ENCODE measurements at places on chromosomes 6 and 20.

- DNase-seq, result no peak
These were observed 44.2 kb downstream of the PHACTR3 start for GRCh38 chr20:59648466-59649070.

- no peak for DNase-seq
These were observed 48.1 kb downstream of the CNKSR3 start for GRCh38 chr6:154462425-154462824.

DNA sequence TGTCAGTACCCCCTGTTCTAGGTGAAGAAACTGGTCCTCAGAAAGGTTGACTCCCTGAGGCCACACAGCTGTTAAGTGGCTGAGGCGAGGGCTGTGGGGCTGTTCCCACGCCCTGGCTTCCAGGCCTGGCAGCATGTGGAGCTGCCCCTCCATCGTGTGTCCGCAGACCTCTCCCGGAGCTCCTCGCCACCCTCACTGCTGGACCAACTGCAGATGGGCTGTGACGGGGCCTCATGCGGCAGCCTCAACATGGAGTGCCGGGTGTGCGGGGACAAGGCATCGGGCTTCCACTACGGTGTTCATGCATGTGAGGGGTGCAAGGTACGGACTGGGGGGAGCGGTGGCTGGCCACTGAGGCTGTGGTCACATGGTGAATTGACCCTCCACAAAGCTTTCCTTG lies 32.2 kb upstream of the FANCE start:
- DNase-seq, result no peak

- DNase-seq, result no peak
These were observed 4.9 kb downstream of the RIMS4 start for GRCh38 chr20:44805335-44805978.

- DNase-seq, result peak; percentile 49
These were observed 5.3 kb upstream of the HSPA1B start for GRCh38 chr6:31822036-31822821.

DNA sequence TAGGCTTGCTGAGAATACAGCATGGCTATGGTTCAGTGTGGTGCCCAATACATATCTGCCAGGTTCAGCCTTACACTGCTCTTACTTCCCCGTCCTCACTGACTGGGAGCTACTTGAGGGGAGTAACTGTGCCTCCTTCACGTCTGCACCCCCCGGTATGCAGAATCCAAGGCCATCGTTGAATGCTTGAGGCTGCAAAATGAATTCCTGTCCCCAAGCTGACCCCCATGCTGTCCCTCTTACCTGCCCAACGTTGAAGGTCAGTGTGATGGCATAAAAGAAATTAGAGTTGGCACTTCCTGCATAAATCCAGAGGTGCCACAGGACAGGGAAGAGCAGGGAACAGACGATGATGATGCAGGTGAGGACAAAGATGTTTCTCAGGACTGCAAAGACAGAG lies 16.3 kb downstream of the MAP1LC3A start:
- DNase-seq, result no peak

DNA sequence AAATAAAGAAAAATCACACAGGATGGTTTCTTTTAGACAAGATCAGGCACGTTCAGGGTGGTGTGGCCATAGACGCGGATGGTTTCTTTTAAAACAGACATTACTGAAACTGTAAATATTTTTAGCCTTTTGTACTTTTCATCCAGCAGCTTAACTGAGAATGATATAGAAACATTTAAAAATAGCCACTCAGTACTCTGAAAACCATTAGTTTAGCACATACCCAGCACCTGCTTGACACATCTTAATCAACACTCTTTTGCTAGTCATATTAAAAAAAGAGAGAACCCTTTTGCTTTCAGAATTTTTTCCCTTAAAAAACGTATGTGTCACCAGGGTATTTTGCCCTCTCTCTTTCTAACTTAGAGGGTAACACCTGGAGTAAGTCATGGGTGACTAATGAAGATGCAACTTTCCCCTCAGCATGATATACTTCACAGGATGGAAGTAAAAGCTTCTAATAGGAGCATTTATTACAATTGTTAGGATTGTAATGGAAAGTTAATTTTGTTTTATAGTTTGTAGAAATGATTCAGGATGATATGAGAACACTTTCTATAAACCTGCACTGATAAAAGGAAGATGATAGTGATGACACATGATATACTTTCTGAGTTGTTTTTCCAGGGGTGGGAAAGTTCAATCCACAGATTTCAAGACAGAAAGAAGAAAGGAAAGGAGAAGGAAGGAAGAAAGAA lies 45.2 kb downstream of the BACH2 start:
- DNase-seq, result no peak

DNA sequence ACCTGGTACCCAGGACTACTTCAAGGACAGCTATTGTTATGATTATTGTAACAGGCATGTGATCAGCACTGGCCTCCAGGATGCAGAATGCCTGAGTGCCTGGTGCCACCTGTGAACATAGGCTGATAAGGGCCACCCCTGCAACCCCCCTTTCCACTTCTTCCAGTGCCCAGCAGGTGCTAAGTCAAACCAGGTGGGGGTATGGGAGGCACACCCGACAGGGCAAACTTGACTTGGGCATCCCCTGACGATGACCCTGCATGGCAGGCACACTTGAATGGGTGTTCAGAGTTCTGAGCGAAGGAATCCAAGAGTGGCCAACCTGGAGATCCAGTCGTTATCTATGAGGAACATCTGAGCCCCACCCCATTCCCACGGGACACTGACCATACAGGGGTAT lies 3.4 kb downstream of the ADA start:
- DNase-seq, result no peak

DNA sequence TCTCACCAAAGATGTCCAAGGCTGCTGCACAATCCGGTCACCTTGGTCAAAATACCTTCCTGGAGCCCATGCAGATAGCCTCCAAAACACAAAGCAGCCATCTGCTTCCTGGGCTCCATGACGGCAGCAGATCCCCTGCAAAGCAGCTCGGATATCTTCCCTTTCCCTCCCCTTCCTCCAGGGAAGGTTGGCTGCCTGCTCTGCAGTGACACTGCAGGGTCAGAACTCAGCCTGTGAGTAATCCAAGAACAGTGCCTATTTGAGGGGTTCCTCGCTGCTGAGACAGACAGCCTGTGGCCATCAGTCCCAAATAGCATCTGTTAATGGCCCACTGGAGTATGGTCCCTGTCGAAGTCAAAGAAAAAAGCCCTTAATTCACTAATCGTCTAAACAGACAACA lies 270.8 kb downstream of the PREX1 start:
- DNase-seq, result no peak

GRCh38 chr6:144211160-144211559 lies 60.8 kb downstream of the STX11 start:
- no peak for DNase-seq

GRCh38 chr20:17735959-17736621 lies 36.3 kb downstream of the BANF2 start:
- DNase-seq, result no peak

DNA sequence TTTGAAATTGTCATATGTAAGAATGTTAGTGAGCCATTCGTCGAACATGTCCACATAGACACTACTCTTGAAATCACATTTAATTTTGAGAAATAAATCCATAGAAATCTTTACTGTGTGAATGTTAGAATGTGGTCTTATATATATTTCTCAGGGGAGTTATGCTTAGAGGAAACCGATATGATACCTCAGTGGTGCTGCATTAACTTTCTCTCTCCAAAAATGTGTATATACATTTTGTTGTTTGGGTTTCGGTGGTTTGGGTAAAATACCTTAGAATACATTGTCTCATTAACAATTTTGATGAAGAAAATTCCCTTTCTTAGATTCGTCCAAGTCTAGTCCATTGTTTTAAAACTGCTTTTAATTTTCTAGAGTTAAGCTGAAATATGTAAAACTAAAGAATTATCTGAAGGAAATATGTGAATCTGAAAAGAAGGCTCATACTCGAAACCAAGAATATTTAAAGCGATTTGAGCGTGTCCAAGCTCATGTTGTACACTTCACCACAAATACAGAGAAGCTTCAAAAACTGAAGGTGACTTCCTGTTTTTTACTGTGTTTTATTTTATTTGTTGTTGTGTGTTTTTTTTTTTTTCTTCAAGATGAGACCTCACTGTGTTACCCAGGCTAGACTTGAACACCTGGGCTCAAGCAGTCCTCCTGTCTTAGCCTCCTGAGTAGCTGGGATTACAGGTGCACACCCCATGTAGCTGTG lies 10.3 kb downstream of the KIZ start:
- DNase-seq, result no peak

DNA sequence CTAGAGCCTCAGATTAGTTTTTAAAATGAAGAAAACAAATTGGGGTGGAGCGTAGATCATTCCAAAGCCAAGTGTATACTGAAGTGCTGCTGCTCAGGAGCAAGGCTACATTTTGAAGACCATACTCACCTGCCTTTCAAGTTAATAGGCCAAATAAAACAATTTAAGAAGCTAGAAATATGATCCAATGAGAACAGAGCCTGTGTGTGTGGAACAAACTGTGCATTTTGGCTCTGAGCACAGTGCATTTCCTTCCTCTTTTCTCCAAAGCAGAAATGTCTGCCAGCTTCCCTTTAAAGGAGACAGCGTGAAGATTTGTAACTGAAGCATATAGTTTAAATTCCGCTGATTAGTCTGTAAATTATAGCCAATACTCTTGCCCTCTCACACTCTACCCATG lies 3.2 kb upstream of the IFNGR1 start:
- DNase-seq, result no peak

DNA sequence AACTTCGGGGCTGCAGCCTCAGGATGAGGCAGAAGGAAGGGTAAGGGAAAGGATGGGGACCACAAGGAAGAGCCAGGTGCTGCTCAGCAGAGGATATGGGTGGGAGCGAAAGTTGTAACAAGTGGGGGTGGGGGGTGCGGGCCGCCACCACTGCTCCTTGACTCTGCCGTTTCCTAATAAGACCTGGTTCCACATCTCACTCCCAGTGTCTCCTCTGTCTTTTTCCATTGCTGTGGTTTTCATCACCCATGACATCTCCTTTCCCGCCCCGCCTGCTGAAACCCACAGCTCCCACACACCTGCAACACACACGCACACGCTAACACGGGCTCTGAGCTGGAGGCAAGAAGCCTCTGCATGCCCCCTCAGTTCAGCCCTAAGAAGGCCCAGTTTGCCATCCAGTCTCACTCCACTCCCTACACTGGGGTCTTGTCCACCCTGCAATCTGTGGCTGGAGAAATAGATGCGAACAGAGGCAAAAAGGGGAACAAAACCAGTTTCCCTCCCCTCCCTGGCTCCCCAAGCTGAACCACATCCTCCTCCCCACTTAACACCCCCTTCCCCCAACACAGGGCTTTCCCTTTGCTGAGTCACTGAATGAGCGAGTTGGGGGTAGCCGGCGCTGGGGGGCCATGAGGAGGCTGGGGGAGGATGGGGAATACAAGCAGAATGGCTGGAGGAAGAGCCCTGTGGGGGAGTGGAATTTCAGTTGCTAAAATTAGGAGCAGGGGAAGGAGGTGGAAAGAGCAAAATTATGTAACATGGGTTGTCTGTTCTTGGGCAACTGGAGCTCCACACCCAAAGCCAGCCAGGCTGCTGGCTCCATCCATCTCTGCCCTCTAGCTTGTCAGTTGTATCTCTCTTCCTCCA lies 11.5 kb downstream of the NFKBIL1 start:
- DNase-seq, result peak; percentile 70

- DNase-seq, result no peak
These were observed 42.7 kb upstream of the HINT3 start for GRCh38 chr6:125913864-125914351.

DNA sequence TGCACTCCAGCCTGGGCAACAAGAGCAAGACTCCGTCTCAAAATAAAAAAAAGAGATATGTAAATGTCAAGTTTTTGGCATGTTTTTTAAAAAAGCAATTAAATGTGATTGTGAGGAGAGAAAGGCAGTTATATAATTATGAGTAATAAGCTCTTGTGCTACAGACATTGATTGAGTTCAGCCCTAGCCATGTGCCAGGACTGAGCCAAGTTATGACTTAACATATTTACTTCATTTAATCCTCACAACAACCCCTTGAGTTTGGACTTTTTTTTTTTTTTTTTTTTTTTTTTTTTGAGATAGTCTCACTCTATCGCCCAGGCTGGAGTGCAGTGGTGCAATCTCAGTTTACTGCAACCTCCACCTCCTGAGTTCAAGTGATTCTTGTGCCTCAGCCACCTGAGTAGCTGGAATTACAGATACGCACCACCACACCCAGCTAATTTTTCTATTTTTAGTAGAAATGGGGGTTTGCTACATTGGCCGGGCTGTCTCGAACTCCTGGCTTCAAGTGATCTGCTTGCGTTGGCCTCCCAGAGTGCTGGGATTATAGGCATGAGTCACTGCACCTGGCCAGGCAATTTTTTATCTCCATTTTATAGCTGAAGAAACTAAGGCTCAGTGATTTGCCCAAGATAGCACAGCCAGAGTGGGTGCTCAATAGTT lies 15.0 kb upstream of the CSE1L start:
- DNase-seq, result no peak

- DNase-seq, result no peak
These were observed 46.3 kb downstream of the GCNT2 start for GRCh38 chr6:10567256-10568026.

GRCh38 chr20:31695849-31696804 lies 26.5 kb downstream of the BCL2L1 start:
- no peak for DNase-seq

DNA sequence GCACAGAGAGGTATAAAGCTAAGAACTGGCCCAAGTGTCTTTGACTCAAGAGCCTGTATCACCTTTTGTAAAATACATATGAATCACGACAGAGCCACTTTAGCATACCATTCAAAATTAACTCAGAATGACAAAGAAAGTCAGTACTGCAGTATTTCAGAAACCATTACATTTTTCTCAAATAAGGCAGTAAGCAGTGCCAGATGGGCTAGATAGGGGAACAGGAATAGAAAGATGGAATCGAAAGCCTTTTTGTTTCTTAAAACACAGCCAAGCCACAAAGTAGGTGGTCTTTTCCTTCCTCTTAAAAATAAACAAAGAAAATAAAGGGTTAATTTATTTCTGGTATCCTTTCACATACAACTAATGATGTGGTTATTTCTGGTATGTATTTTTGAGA lies 10.3 kb downstream of the CLDN20 start:
- DNase-seq, result no peak

GRCh38 chr6:137977814-137978213 lies 110.8 kb downstream of the TNFAIP3 start:
- no peak for DNase-seq

GRCh38 chr6:167746975-167747374 lies 79.7 kb upstream of the AFDN start:
- no peak for DNase-seq

- no peak for DNase-seq
These were observed 1092.3 kb downstream of the KHDRBS2 start for GRCh38 chr6:61193771-61194170.

DNA sequence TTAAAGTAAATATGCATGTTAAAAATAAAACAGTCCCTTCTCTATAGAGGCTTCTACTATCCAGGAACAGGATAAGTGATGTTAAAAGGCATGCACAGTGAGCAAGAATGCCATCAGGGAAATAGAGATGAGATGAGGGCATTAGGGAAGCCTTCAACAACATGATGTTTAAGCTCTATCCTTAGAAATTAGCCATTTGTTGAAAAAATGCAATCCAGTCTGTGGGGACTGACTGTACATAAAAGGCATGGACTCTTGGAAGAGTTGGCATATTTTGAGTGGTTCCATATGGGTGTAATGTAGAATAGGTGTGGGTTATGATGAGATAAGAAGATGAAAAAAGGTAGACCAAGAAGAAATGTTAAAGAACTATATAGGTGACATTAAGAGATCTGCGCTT lies 5.8 kb downstream of the KIAA0319 start:
- DNase-seq, result no peak

GRCh38 chr6:48068278-48069251 lies 42.4 kb downstream of the PTCHD4 start:
- DNase-seq, result no peak

All from stimulated activated CD4-positive, alpha-beta T cell treated with anti-CD3 and anti-CD28 coated beads, Interleukin-12 subunit alpha, Interleukin-12 subunit beta, amount 100 ng/mL, for 48 hours (primary cell).